Psoas muscle (tissue), 8 donors: ENCODE measurements at places on chromosomes 16 and 17. TPM values are rescaled to one million over a fixed set of nuclear protein-coding genes. Genes with fewer than 3 reads are reported as not detected.

GRCh38 chr17:42698736-42699414, 16.5 kb downstream of the CNTNAP1 start:
- no peak for DNase-seq

- no peak for DNase-seq
Measured at GRCh38 chr16:67304020-67304419, 22.5 kb downstream of the KCTD19 start.

KRTAP2-2 gene
- not detected for polyA plus RNA-seq

PRAC2 gene
- polyA plus RNA-seq: not detected

CLDN9 gene
- 0.18 TPM for polyA plus RNA-seq

FZD2 gene
- 0.13 TPM for polyA plus RNA-seq

DNA sequence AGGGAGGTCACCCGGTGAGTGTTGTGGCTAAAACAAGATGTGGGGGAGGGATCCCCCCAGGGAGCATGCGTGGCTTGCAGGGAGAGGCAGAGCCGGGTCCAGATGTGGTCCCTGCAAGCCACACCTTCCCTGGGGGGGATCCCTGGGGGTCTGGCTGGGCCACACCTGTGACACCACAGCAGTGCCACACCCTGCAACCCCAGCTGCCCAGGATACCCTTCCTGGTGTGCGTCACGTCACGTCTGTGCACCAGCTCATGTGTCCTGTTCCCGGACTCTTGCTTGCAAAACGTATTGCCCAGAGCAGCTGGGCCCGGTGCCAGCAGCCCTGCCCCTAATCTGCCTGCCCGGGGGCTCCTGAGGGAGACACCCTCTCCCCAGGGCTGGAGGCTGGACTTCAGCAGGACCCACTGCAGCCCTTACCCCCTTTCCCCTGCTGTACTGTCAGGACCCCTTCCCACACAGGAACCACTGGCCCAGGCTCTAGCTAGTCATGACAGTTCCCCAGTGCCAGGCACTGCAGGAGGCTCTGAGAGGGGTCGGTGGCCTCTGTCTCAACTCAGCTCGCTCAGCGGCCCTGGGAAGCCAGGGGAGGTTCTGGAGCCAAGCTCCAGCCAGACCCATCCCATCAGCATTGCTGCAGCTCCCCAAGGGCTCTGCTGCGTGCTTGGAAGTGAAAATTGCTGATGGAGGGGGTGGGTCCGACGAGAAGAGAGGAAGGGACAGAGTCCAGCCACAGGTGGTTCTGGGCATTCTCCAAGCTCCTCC, 25.8 kb upstream of the ACSF3 start:
- no peak for DNase-seq
